Aorta (tissue), 5 donors: ENCODE measurements at places on chromosomes 3 and 15.

DNA sequence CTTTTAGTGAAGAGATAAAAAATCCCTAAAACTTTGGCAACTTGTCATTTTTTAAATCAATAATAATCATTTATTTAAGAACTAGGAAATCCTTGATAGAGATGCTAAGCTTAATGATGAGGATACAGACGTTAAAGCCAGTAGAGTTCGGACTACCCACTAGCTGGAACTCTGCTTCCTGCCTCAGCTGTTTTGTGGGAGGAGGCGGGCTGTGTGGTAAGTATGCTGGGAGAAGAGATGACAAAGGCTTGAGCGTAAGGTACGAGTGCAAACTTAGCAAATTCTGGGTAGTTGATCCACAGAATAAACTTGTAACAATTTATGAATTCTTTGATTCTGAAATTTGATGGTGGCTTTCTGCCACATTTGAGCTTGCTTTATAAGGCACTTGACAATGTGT is 111.2 kb upstream of the NANOGP8 start:
- DNase-seq: no peak

DNA sequence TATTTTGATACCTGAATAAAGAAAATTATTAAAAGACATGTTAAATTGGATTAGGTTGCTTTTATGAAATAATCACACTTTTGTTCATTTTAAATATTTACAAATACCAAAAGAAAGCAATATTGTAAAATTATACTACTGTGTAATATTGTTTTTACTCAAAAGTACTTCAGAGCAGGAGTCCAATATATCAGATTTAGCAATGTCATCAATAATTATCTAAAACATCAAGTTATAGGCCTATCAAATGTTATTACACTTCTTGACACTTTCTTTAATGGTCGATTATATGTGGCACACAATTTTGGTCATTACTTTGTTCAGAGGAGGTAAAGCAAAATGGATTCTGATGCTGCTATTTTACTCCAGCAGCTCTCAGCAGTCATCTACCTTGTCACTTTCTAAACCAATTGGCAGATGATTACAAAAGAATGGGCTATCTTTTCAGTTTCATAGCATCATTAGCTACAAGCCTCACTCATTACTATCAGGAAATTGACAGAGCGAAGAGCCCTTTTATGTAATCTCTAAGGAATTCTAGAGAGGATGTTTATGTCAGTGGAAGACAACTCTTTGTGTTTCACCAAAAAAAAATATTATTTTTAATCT is 318.6 kb downstream of the PLOD2 start:
- no peak for DNase-seq

GRCh38 chr3:12679468-12679867 is 15.6 kb upstream of the RAF1 start:
- DNase-seq: no peak

DNA sequence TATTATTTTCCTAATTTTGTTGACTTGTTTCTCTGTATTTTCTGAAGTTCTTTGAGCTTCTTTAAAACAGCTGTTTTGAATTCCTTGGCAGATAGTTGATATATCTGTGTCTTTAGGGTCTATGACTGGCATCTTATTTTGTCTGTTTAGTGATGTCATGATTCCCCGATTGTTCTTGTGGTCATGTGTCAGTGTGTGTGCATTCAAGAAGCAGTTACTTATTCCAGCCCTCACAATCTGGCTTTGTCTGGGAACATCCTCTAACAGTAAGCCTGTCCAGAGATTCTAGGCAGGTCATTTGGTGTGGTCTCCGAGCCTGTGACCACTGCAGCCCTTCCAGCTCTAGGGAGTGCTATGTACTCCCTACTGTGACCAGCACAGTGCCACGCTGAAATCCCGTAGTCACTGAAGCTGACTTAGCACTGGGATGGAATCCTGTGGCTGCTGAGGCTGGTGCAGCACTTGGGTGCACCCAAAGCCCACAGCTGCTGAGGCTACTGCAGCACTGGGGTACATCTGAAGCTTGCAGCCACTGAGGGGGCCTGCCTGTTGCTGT is 6.7 kb downstream of the LNP1 start:
- DNase-seq: no peak

DNA sequence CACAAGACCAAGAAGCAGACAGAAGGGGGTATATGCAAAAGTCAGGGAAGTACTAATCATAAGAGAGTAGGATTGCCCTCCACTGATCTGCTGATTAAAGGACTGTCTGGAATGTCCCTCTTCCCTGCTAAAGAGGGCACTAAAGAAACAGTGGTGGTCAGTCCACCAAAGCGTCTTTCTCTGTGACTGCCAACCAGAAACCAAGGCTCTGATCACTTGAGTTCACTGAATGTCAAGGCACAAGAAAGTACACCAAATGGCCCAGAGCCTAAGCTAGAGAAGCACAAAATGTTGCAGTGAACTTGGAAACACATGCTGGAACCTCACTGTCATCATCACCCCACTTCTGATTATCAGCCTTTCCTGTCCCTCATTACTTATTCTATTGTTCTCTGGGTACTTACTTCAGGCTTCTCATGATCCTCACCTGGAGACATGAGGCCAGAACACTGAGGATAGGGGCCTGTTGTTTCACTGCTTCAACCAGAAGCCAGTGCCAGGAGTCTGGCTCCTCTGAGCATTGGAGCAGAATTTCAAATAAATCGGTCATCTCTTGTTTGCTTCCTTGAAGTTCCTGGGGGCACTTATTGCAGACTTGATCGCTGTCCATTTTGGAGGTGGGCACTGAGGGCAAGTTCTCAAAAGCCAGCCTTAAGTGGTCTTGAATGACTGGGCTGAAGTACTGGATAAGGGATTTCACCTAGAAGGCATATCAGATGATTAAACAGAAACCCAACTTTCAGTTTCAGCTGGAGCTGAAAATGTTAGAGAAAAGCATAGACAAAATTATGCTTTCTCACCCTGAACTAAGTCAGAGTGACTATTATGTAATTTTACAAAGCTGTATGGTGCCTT is 58.9 kb downstream of the EIF3J start:
- DNase-seq: no peak

DNA sequence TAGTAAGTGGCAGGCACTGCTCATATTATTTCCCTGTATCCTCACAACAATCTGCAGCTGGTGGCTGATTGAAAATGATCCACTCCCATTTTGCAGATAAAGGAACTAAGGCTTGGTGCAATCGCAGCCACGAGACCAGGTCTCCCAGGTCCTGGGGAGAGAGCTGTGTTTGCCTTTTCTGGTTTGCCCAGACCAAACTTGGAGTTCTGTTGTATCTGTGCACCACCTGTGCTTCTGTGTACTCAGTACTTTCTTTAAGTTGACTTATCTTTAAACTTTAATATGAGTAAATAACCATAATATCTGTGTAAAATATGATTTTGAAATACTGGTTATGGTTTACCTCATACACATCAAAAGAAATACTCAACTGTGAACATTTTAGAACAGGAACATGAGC is 625.7 kb upstream of the CFAP20DC start:
- no peak for DNase-seq

DNA sequence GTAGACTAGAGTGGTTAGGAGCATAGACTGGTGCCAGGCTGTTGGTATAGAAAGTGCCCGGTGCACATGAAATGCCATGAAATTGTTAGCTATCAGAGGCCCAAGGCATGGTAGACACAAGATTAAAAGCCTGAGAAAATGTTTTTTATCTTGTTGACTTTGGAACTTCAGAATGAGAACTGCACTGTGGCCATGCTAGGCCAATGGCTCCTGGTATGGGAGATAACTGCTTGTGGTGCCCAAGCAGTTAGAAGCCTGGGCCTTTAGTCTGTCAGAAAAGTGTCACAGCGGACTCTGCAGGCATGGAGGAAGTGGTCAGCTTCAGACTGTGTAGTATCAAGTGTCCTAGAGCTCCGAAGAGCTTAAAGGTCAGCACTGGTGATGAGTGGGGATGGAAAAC is 11.9 kb downstream of the FYCO1 start:
- no peak for DNase-seq
